ENCODE measurements at places on chromosomes 4 and X.

DNA sequence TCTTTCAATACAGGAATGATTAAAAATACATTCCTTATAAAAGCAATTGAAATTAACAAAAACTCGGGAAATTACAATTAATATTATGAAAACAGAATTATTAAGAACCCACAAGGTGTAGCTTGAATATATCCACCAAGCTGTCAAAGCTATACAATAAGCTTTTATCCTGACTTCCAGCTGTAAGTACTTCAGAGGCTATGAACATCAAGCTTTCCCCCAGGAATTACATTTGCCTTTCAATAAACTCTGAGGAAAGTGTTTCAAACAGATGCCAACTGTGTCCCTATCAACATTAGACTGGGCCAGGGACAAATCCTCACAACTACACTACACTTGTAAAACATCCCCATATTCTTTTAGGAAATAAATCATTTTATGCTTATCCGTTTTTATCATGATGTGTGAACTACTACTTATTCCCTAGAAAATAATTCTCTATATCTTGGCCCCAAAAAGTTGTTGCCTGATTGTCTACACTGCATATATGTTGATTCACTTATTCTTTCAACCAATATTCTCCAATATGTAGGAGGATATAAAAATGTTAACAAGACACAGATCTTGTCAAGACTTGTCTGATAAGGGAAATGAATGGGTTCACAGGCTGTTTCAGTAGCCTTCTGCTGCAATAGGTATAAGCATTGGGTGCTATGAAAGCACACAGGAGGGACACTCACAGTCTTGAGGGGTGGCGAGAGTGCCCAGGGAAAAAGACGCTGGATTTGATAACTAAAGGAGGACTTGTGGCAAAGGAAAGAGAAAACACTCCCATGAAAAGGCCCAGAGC, 494.1 kb downstream of the CENPC start:
- no peak for DNase-seq

GRCh38 chr4:80195441-80196140, 1.7 kb upstream of the PRDM8 start:
- no peak for DNase-seq

- DNase-seq = no peak
Measured at GRCh38 chr4:31788676-31789075, 1068.5 kb downstream of the PCDH7 start.

- DNase-seq = peak; percentile 18
Measured at GRCh38 chr4:25926462-25926861, 12.4 kb downstream of the SMIM20 start.

DNA sequence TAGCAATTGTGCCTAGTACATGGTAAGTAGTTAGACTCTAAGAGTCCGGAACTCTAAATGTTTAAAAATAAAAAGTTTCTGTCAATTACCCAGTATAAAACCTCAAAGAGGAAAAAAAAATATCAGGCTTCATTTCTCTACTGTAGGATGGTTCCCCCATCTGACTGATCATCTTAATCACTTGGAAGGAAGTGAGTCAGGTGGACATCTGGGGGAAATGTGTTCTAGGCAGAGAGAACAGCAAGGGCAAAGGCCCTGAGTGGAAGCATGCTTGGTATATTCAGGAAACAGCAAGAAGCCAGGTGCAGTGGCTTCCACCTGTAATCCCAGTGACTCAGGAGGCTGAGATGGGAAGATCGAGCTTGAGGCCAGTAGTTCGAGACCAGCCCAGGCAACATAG, 2.9 kb upstream of the EIF1AX start:
- no peak for DNase-seq

- DNase-seq = no peak
Measured at GRCh38 chr4:8101213-8102075, 57.2 kb downstream of the ABLIM2 start.

GRCh38 chrX:619451-619811, 11.2 kb upstream of the SHOX start:
- DNase-seq = no peak

DNA sequence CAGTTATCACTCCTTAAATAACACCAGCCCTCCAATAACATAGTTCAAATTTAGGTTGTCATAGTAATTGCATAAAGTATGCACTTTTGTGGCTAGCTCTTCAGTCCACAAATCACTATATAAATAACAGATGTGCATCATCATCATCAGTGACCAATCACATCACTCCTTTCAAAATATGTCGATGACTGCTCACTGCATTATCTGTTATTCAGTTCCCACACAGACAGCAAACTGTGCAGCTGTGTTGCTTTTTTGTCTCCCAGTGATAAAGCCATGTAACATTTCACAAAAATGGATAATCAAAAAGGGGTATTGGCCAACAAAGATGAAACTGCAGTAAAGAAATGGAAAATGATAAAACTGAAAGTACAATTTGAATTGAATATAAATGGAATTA, 205.4 kb downstream of the DCLK2 start:
- DNase-seq = no peak

DNA sequence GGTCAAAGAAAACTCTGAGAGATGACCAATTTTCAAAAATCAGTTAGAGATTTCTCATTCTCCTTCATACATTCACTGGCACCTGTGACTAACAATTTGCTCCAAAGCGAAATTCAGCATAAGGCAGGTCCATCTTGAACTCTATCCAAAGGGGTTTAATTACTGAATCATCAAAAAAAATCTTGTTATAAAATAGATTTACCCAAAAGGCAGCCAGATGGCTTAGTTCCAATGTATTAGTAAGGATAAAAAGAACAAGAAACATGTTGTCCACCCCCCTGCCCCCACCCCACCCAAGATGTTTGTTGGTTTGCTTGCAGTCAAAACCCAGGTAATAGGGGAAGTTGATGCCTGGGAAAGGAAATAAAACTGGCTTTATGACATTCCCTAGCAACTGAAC, 200.3 kb downstream of the ANTXR2 start:
- no peak for DNase-seq

Data from CD4-positive, alpha-beta T cell treated with Interleukin-1 beta for 1 hour (primary cell).